Hematopoietic multipotent progenitor cell treated with erythropoietin and hydrocortisone succinate and interleukin-3 and kit ligand, for 8 days (in vitro differentiated cells): ENCODE measurements at places on chromosomes 7 and 10.

DNA sequence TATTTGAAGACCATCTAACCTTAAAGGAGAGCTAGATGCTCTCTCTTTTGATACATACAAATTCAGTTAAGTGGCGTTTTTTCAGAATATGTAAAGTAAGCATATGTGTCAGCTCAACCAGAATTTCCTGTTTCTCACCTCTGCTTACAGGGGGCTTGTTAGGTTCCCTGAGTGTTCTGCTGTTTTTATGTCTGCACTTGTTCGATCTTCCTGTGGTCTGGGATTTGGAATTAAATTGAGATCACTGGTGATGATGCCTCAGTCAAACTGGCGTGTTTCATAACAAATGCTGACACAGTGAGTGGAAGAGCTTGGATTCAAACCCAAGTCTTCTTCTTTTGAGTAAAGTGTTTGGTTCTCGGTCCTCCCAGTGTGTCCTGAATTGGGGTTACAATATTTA lies 348.3 kb upstream of the AKR1E2 start:
- no peak for DNase-seq

GRCh38 chr10:15485684-15486316 lies 114.7 kb upstream of the FAM171A1 start:
- no peak for DNase-seq

DNA sequence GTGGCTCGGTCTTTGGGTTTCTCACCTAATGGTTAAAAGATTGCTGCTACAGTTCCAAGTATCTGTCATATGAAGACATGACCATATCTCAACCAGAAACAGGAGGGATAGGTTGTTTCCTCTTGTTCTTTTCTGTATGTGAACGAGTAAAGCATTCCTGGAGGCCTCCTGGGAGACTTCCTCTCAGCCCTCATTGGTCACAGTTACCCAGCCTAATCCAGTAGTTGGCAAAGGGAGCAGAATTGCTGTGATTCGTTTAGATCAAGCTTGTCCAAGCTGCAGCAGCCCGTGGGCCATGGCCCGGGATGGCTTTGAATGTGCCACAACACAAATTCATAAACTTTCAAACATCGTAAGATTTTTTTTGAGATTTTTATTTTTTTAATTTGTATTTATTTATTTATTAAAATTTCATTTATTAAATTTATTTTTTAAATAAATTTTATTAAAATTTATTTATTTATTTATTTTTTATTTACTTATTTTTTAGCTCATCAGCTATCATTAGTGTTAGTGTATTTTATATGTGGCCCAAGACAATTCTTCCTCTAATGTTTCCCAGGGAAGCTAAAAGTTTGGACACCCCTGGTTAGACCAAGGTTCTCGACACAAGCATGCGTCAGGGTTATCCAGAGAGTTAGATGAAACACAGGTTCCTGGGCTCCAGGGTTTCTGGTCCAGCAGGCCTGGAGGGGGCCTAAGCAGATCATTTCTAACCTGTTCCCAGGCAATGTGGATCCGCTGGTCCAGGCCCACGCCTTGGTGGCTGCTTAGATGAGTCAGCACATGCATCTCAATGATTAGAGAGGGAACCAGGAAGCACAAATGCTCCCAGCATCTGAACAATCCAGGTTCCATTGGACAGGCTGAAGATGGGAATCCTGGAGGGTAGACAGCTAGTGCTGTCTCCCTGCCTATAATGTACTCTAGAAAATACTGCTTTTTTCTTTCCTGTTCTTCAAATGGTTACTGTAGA lies 25.6 kb downstream of the CDC123 start:
- DNase-seq, result peak; percentile 56

- DNase-seq, result no peak
Observed at GRCh38 chr10:17684537-17684936, 40.6 kb downstream of the STAM start.

DNA sequence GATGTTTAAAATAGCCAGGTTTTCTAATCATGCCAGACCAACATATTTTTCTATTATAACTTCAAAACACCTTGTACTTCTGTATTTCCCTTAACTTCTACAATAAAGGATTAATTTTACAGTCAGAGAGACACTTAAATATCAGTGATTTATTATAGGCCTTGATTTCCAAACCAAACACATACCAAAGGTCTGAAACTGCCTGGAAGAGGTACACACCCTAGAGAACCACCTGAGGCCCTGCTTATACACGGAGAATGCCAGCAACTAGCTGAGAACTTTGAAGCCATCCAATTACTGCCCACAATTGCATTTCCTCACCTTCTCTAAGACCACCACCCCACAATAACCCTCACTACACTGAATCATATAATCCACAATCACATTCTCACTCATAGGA lies 4.9 kb downstream of the CCDC6 start:
- DNase-seq, result no peak

GRCh38 chr10:14879124-14879927 lies 660 bp downstream of the SUV39H2 start:
- DNase-seq, result peak; percentile 22

DNA sequence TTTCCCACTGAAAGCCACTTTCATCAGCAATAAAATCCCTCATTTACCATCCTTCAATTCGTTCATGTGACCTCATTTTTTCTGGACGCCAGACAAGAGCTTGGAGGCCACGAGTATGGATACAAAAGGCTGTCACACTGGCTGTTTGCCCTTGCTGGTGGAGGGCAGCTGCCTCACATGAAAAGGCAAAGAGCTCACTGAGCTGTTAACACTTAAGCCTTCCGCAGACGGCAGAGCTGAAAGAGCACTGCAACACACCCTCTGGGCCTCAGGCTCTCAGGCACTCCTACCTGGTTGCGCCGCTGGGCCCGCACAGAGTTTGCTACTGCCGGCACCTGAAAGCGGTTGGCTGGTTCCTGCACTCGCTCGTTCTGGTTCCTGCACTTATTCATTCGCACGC lies 193.5 kb downstream of the CFTR start:
- DNase-seq, result no peak

DNA sequence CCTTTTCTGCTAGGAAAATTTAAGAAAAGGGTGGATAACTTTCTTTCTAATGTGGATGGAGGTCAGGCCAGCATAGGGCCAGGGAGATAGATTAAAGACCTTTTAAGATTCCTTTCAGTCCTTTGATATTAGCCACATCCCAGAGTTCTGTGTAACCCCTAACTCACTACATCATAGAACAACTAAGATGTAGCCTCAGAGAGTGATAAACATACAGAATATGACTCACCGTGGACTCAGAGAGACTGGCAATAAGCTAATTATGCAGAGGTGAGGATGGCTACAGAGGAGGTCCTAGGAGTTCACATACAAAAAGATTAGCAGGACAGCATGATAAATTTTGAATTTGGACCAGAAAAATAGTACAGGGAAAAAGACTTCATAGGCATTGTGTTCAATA lies 141.0 kb downstream of the AOAH start:
- DNase-seq, result no peak

DNA sequence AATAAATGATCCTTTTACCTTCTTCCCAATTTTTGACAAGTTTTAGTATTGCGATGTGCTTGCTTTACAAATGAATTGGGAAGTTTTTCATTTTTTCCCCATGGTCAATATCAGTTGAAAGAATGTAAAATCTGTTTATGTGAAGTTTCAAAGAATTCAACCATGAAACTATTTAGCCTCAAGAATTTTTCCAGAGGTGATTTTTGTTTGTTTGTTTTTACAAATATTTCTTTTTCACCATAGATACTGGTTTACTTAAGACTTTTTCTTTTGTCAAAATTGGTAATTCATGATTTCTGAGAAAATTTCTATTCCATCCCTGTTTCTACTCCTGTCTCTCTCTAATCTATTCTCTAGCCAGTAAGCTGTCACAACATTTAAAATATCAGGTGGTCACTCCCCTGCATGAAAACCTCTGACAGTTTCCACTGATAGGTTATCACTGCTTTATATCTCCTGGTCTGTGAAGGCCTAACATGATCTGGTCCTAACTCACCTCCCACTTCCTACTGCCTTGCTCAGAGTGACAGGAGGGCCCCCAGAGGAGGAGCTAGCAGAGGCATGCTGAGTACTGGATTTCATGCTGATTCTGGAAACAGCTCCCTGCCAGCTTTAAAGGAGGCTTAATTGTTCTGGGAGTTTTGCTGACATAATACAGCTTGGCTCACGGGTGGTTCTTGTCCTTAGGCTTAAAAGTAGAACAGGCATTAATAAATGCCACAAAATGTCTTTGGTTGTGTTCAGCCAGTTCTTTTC lies 7.6 kb upstream of the ARMS2 start:
- DNase-seq, result no peak

DNA sequence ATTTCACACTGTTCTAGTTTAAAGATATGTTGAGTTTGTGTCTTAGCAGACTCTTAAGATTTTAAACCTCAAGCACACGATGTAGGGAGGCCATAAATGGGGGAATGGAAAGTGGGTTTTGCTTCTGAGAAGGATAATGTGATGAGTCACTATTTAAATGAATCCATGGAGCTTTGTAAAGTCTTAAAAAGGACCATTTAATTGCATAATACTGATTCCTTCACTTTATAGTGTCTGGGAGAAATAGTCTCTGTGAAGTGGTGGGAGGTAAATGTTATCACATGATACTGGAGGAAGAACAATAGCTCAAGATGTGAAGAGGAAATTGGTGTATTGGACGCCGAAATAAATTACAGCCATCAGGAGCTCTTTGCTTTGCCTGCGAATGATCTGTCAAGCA lies 84.0 kb upstream of the MYO3A start:
- no peak for DNase-seq
